ENCODE measurements at places on chromosomes 13 and 19.

- DNase-seq: no peak
These were observed 657.3 kb downstream of the EFNB2 start for GRCh38 chr13:105878119-105878700.

GRCh38 chr13:22141716-22142115 lies 470.8 kb downstream of the FGF9 start:
- no peak for DNase-seq

DNA sequence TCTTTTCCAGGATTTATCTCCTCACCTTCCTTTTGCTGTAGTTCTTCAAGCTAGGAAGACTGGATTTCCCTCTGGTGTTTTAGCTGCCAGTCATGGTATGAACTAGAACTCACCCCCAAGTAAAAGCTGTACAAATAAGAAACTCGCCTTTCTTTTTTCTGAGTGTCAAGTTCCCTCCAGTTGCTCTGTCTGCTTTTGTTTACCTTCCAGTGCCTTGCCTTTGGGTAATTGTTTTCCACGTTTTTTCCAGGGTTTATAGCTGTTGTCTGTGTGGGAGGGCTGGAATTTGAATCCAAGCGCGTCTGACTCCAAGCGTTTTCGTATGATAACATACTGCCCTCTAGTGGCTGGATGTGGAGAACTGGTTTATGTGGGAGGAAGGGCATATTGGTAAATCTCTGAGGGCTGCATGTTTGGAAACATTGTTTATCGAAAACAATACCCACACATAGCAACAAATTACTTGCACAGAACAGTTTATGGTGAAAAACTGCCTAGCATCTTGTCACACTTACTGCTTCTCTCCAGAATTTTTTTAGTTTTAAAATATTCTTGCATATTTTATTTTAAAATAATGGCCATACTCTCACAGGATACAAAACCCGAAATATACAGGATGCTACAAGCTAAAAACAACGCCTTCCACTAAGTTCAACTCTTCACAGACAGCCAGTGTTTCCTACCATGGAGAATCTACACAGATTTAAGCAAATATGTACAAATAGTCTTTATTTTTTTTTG lies 19.2 kb downstream of the RCN3 start:
- no peak for DNase-seq

DNA sequence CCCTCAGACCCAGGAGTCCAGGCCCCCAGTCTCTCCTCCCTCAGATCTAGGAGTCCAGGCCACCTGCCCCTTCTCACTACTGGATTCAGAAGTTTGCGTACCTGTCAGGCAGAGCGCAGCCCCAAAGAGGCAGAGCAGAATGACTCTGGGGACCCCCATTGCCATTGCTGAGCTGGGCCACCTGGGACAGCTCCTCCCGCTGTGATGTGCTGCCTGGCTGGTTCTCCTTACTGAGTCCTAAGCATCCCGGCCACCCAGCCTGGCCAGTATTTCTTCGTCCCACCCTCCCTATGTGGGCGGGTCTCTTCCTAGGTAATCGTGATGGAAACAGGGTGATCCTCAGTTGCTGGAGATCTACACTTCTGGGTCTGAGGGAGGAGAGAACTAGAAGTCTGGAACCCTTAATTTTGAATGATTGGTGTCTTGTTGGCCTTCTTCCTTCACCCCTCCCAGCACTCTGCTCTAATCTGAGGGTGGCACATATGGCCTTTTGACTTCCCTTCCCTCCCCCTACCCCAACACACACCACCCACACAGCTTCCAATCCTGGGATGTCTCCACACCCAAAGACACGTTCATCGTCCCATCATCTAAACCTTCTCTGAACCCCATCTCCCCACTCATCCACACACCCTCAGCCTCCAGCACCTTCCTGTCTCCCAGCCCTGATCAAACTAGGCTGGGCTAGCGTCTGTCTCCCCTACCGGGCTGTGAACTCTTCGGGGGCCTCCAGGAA lies at the start of gene LYPD5:
LYPD5 (minus strand) TSS at position 232 of the 736 bp plus-strand sequence; CDS start at position 165, 67 bp downstream.
- DNase-seq: no peak

GRCh38 chr13:47679401-47679800 lies 321.7 kb downstream of the SUCLA2 start:
- DNase-seq: no peak

- DNase-seq: no peak
These were observed 14.0 kb downstream of the CEACAM16 start for GRCh38 chr19:44712864-44713515.

GRCh38 chr13:47310401-47310800 lies 413.5 kb upstream of the HTR2A start:
- no peak for DNase-seq

DNA sequence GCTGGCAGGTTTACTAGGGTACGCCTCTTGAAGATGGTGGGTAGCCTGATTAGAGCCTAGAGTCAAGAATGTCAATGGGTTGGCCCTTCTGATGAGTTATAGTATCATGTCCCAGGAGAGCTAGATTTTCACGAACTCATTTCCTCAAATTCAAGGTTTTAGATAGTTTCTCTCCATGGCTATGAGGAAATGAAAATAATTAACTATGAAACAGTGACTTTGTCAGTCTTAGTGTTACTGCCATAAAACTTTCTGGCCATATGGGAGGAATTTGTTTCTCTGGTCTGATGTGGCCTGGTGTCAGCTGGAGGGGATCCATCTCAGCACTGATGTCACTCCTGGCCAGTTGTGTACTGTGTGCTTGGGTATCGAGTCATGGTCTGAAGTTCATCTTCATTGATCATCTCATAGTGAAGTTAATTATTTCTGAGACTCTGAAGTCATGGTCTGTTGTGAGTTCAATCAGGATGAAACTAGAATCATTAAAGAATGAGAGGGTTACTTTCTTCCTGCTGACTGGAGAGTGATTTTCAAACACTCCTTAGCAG lies 49.4 kb upstream of the TNFSF11 start:
- DNase-seq: no peak

GRCh38 chr19:40163541-40164129 lies 27.6 kb upstream of the MAP3K10 start:
- no peak for DNase-seq

DNA sequence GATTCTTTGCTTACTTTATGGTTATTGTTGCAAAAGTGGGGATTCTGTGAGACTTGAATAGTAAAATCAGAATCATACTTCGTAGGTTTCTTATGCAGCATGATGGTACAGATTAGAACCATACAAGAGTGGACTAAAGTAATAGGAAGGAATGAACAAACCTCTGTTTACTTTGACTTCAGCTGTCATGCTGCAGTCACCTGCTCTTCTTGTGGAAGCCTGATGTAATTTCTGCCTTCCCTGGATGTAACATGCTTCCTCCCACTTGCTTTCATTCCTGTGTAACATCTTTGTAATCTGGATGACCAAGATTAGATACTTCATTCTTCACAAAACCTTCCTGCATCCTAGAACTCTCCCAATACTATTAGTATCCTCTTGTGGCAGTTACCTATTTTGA lies 235.0 kb downstream of the PCCA start:
- no peak for DNase-seq

GRCh38 chr13:47114030-47114429 lies 217.2 kb upstream of the HTR2A start:
- DNase-seq: no peak

- no peak for DNase-seq
These were observed 14.4 kb downstream of the FOXO1 start for GRCh38 chr13:40651866-40652587.

- DNase-seq: no peak
These were observed 223.9 kb upstream of the MIR17HG start for GRCh38 chr13:91123456-91124127.

DNA sequence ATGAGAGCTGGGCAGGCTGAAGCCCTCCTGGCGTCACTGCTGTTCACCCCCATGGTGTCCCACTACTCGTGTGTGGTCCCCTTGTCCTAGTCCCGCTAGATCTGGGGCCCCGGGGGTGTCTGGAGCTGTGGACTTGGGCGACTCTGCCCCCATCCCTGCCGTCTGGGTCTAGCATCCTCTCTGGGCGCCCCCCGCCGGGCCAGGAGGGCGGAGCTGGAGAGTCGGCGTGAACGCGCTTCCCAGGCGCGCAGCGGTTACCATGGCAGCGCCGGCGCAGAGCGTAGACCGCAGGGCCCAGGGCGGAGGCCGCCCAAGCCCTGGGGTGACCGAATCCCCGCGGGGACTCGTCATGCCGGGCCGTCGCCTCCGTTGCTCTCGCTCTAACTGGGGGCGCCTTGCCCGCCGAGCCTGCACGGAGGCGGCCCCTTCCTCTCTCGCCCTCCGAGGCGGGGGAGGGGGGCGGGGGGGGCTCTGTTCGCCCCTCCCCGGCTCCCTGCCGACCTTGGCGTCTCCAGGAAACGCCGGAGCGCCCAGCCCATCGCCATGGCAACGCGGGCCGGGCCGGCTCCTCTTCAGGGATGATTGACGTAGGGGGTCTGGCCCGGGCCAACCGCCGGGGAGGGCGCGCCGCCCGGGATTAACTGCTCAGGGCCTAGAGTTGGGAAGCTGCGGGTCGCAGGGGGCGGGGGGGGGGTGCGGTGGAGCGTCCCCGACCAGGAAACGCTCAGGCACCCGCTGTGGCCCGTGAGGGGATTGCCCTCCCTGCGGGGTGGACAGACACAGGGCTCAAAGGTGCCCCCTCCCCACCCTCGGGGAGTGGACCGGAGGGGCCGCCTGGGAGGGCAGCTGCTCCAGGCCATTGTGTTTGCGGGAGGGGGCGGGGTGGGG lies 8.9 kb downstream of the ISYNA1 start:
- DNase-seq: peak; percentile 87

DNA sequence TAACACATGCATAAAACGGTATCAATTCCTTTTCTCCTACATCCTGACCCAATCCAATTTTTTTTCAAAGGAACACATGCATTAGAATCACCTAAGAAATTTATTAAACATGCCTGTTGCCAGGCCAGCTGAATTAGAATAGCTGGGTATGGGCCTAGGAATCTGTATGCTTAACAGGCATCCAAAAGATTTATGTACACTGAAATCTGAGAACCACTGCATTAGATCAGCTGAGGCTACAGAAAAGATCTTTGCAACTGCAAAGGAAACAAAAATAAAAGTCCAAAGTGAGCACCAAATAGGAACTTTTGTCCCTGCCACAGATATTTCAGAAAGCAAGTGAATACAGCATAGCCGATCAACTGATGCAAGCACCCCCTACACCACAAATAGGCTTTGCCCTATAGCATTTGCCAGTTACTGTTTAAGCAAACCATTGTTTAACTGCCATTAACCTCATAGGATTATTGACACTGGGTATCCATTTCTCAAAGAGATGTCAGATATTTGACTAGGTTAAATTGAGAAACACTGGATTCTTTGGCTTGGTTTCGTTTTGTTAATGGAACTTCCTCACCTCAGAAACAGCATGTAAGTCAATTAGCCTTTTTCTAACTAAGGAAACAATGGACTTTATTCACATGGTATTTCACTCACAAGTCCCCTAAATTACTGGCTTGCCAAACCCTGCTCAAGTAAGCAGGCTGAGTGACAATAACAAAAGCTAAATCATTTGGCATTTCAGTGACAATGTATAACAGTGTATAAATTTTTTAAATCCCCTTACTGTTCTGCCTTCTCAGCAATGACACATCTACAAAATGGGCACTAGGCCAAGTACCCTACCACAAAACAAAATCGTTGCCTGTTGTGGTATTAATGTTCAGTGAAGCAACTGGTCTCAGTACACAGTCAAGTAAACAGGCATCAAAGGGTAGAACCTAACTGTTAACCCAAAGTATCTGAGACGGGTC lies 67.8 kb downstream of the SUCLA2 start:
- DNase-seq: no peak

GRCh38 chr19:15175609-15176008 lies 25.2 kb downstream of the NOTCH3 start:
- DNase-seq: no peak

GRCh38 chr19:38719761-38720558 lies 24.3 kb downstream of the CAPN12 start:
- peak; percentile 39 for DNase-seq

- DNase-seq: no peak
These were observed 50.7 kb downstream of the NDFIP2 start for GRCh38 chr13:79531542-79532254.

DNA sequence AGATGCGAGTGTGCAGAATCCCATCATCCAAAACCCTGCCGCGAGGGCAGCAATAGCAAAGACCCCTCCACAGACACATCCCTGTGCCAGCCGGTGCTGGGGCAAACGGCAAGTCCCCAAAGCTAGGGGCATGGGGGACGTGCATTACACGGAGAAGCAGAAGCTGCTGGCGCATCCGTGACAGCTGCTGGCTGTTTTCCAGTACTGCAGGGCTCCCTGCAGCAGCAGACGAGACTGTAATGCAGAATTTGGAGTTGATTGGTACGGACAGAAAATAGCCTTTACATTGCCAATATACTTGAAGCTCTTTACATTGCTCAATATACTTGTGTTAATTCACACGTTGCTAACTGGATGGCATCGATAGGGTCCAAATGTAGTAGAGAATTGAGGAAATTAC lies 77.2 kb upstream of the TMTC4 start:
- no peak for DNase-seq

- peak; percentile 76 for DNase-seq
These were observed 1.0 kb downstream of the EPOR start for GRCh38 chr19:11382898-11383705.

GRCh38 chr13:30720172-30720869 lies 15.0 kb upstream of the ALOX5AP start:
- DNase-seq: no peak

- DNase-seq: peak; percentile 67
These were observed 11.1 kb downstream of the IRGC start for GRCh38 chr19:43726736-43727592.

DNA sequence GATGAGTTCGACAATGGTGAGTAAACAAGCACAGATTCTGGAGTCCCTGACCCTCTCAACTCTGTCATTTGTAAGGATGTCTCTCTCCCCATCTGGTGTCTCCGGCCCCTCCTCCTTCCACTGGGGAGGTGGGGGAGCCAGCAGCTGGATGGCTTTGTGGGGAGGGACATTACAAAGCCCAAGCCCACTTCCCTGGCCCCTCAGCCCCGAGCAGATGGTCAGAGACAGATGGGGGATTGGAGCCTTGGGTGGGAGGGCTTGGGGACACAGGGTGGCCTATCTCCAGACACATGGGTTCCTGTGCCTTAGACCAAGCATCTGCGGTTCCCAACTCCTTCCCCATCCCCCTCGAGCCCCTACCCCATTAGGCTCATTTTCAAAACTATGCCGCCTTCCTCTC lies 2.5 kb downstream of the TIMM50 start:
- no peak for DNase-seq

GRCh38 chr19:46746281-46747057 lies at the start of gene STRN4:
STRN4 (minus strand) TSS chr19:46746450; CDS start chr19:46746430, 20 bp downstream.
- DNase-seq: peak; percentile 77

- DNase-seq: no peak
These were observed 595.4 kb downstream of the DIAPH3 start for GRCh38 chr13:59568306-59568705.

DNA sequence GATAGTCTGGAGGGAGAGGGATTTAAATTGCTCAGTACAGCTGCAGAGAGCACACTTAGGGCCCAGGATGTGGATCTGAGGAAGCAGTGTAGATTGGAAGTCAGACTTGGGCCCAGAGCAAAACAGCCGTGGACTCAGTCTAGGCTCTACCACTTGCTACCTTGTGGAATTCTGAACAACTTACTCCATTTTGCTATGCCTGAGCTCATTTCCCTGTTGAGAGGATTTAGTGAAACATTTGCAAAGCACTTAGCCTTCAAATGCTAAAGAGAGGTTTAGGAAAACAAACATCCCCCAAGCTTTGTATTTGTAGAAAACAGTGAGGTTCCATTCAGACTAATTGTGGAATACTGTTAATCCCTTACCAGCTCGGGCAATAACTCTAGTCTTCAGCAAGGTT lies 453.4 kb upstream of the ZNF507 start:
- DNase-seq: no peak

All from left ventricle myocardium superior (tissue), 1 donor.